ENCODE measurements at places on chromosomes 1 and 21. TPM values are rescaled to one million over a fixed set of nuclear protein-coding genes. Genes with fewer than 3 reads are reported as not detected.

VPS72 gene
- total RNA-seq = 34.6 TPM

OR1C1 gene
- not detected for total RNA-seq

DEPDC1 gene
- 8.5 TPM for total RNA-seq

COL9A2 gene
- 2.3 TPM for total RNA-seq

CNIH4 gene
- total RNA-seq = 77.2 TPM

Data from articular chondrocyte of knee joint (primary cell).